ENCODE measurements at places on chromosomes 3 and 15.

GRCh38 chr3:44289882-44290462 lies 48.3 kb downstream of the TOPAZ1 start:
- DNase-seq = no peak

GRCh38 chr15:56244038-56244810 lies 545 bp upstream of the RFX7 start:
- no peak for DNase-seq

DNA sequence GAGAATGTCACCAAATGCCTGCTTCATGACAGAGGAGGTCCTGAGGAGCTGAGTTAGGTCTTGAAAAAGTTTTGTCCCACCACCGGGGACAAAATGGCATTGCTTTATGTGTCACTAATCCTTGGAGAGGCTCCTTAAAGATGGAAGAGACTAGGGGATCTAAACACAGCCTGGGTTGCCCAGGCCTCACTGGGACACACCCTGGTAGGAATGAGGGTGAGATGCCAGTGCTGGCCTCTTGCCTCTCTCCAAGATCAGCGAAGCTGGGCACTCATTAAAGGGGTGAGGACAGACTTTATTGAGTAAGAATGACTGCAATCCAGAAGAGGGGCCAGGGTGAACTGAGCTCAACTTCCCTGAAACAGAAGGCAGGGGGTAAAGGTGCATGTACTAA lies 58.5 kb upstream of the KLF13 start:
- DNase-seq = no peak

GRCh38 chr3:188111002-188111584 lies 42.9 kb upstream of the LPP start:
- DNase-seq = peak; percentile 40

DNA sequence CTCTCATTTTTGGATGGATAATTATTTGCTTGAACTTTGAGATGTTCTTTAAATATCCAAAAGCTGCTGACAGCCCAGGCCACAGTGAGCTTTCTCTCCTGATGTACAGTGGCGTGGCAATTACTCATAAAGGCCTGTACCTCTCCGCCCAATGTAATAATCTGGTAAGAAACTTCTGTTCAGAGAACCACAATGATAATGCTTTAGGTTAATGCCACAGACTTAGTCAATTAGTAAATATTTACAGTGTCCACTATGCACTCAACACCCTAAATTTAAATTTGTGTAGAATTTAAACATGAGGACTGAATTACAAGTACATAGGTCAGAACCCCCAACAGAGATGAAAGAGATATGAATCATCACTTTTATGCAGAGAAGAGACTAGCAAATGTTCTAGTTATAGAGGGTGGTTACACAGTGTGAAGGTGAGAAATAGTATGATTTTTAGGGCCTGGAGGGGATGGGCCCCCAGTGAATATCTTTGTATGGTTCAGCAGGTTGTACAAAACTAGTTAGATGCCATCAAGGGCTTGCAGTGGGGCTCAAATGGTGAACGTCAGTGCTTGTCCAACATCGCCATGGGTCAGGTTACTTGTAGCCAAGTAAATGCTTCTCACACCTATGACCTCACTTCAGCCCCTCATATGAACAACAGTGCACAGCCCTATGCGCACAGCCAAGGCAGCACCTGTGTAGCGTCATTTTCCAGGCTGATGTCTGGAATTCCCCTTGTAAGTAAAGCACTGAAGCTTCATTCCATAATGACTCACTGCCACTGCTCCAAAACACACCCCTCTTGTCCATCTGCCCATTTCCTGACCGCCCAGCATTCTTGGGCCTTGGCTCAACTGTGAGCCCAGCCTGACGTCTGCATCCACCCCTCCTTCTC lies 13.3 kb downstream of the ABHD2 start:
- DNase-seq = peak; percentile 97

DNA sequence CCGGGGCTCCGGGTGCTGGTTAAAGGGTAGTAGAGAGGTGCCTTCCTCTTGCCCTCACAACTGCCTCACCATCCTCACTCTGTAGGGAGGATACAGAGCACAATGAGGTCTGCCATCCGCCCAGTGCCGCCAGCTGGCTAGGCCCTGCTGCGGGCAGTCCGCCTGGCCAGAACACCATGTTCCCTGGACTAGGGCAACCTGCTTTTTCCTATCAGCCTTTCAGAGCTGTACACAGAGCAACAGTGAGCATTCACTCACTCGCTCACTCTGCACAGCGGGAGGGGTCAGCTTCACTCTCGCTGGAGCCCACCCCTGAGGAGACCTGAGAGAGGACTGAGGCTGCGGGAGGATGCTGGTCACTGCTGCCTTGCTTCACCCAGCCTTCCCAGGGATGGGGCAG lies 218.7 kb upstream of the CHRNA7 start:
- DNase-seq = no peak

DNA sequence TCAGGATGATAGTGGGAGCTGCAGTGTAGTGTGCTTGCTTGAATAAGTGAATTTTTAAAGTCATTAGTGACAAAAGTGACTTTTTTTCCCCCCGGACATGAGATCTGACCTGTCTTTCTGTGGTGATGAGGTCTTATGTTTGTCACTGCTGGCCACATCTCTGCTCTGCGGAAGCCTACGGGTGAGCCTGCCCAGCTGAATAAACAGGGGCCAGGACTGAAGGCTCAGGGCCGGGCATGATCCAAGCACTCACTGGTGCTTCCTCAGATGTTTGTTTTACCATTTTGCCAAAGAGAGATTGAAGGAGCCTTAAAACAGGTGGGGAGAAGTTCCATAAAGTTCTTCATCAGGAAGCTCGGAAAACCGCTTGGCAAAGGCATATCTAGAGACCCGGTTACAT lies 35.0 kb downstream of the RPL39L start:
- no peak for DNase-seq

- no peak for DNase-seq
These were observed 104.1 kb downstream of the STAC start for GRCh38 chr3:36484386-36484785.

- peak; percentile 98 for DNase-seq
These were observed 386.2 kb upstream of the ARHGEF26 start for GRCh38 chr3:153734777-153735551.

DNA sequence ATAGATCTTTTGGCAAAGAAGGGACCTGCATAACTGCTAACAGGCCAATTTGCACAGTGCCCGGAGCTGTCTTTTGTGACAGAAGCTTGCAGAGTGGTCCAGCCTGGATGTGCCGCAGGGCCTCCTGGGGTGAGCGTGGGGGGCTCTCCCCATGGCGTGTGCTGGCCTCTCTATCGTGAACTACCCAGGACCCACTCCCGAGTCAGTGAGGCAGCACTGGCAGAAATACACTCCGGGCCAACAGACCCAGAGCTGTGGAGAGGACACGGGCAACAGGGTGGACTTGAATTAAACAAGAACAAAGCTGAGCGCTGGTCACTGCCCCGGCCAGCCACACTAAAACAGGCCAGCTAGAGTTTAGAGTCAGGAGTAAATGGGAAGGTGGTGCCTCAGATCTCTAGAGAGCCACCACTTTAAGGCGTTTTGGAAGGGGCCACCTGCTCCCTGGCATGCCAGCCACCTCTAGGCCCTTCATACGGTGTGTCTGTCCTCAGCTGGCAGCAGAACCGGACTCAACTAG lies 152.1 kb downstream of the KLF13 start:
- DNase-seq = no peak

- DNase-seq = no peak
These were observed 2.1 kb upstream of the RYK start for GRCh38 chr3:134252766-134253165.

DNA sequence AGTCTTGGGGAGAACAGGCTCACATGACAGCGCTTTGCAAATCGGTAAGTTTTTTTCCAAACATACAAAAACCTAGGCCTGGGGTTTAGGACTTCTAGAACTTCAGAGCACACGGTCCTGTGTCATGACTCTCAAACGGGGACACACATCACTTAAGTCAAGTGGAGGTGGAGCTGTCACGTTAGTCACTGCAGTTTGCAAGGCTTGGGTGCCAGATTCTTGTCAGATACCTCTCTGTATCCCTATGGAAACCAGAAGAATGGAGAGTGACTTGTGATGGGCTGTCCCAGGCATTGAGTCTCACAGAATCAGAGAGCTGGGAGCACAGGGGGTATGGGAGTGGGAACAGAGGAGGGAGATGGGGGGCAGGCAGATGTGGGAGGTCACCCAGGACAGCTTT lies 64.8 kb downstream of the DUT start:
- DNase-seq = no peak

- DNase-seq = peak; percentile 81
These were observed 643.1 kb downstream of the ZPLD1 start for GRCh38 chr3:103077910-103078309.

- no peak for DNase-seq
These were observed 762.7 kb upstream of the CFAP20DC start for GRCh38 chr3:59812237-59813147.

DNA sequence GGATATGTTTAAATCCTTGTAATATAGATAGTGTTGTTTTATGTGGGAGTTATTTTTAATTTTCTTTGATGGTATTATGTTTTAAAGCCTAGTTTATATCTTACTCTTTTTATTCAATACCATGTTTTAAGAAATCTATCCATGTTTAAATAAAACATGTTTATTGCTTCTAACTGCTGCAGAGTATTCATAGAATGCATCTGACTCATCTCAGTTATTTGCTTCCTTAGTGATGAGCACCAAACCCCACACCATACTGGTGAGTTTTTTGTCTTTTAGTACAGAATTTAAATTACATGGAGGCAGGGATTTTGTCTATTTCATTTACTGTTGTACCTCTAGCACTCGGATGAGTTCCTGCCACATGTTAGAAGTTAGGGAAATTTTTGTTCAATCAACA lies 209.2 kb downstream of the NSUN3 start:
- DNase-seq = no peak

DNA sequence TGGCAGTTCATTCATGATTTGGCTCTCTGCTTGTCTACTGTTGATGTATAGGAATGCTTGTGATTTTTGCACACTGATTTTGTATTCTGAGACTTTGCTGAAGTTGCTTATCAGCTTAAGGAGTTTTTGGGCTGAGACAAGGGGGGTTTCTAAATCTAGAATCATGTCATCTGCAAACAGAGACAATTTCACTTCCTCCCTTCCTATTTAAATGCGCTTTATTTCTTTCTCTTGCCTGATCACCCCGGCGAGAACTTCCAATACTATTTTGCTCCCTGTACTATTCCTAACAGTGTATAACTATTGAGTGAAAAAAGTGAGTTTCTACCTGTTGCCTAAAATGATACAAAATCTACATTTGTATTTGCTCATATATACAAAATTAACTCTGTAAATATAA lies 128.3 kb downstream of the ULK4 start:
- no peak for DNase-seq

DNA sequence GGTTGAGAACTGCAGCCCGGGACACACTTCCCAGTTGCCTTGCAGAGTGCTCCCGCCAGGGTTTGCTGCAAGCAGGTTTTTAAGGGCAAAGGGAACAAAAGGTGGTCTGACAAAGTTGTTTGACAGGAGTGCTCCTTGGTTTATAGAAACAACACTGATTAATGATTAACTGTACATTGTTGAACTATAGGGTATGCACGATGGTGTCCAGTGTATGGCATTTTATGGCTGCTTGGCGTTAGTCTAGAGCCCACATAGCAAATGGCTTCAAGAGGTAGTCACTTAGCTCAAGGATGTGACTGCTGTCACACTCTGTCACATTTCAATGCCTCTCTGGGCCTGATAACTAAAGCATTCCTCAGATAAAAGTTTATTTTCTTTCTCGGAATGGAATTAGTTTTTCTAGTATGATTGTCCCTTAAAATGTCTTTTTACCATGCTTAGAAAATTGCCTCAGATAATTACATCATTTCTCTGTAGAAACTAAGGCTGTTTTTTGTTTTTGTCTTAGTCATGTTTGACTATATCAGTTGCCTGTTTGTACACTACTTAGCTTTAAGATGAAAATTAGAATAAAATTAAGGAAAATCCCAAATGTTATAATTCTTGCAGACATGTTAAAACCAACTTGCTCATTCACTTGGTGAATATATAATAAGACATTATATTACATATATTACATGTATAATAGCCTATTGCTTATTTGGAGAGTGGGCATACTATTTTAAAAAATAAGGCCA lies 61.3 kb upstream of the GATM start:
- DNase-seq = no peak

DNA sequence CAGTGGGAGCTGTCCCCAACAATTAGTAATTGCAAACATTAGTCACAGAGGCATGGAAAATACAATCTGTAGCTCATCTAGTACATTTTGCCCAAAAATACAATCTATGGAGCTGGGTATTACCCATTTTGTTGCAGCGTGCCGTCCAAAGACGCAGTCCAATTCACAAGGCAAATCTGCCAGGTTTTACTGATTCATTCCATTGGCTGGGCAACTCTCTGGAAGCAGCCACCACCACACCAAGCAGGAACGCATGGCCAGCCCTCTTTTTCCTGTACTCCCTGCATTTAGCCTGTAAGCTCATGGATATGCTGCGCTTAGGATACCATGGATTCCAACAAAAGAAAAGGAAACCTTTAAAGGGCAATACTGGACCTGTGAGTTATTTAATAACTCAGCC lies 60.5 kb upstream of the ARRDC4 start:
- no peak for DNase-seq

DNA sequence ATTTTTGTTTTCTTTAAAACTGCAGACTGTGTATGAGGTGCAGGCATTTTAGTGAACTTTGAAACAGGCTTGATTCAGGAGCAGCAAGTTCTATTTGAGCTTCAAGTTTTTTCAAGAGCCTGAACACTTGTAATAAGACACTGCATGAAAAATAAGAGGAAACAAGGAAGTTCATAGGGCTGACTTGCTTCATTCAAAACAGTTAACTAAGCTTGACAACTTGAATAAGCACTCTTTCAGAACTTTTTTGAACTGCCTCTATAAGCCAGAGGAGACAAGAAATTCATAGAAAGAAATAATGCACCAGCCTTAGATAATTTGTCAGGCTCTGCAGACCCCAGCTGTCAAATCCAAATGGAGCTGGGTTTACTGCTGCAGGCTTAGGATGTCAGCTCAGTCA lies 130.2 kb downstream of the SSR3 start:
- no peak for DNase-seq

DNA sequence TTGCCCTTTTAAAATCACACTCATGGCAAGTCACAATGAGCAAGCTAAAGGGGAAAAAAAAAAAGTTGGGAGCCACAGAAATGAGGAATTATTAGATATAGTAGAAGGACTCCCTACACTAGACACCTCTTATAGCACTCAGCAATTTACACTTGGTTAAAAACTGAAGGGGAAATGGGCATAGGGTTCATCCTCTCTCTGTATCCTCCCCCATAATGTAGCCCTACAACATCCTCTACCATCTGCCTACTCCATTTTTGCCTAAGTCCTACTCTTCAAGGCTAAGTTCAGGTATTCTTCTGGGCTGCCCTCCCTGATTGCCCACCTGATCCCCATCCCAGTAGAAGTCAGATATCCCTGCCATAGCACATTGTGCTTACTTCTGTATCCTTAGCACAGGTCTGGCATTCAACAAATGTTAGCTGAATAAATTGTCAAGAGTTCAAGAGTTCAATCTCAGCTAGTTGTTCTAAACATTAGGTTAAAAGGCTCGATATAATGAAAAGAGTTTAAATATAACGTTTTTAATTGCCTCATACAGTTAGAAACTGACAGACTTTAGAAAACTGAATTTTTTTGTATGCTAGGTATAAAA lies 14.5 kb downstream of the SETD2 start:
- DNase-seq = no peak

DNA sequence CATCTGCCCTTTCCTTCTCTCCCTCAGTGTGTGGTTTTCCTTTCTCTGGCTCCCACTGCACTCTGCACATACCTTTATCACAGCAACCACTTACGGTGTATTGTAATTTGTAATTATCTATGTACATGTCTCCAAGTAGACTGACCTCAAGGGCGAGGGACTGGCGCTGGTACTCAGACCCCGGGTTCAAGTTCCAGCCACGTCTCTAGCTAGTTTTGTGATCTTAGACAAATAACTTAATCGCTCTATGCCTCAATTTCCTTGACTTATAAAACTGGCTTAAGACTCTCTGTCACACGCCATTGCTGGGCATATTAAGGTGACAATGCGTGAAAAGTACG lies 607 bp upstream of the SENP2 start:
- no peak for DNase-seq

Data from epithelial cell of proximal tubule (primary cell).